Progenitor cell of endocrine pancreas (in vitro differentiated cells): ENCODE measurements at places on chromosomes 5 and 9. TPM values are rescaled to one million over a fixed set of nuclear protein-coding genes. Genes with fewer than 3 reads are reported as not detected.

- peak; percentile 57 for DNase-seq
These were observed 4.2 kb downstream of the DOCK2 start for GRCh38 chr5:169641253-169641652.

GRCh38 chr5:103232393-103232999 lies 26.1 kb upstream of the MACIR start:
- DNase-seq, result no peak

DNA sequence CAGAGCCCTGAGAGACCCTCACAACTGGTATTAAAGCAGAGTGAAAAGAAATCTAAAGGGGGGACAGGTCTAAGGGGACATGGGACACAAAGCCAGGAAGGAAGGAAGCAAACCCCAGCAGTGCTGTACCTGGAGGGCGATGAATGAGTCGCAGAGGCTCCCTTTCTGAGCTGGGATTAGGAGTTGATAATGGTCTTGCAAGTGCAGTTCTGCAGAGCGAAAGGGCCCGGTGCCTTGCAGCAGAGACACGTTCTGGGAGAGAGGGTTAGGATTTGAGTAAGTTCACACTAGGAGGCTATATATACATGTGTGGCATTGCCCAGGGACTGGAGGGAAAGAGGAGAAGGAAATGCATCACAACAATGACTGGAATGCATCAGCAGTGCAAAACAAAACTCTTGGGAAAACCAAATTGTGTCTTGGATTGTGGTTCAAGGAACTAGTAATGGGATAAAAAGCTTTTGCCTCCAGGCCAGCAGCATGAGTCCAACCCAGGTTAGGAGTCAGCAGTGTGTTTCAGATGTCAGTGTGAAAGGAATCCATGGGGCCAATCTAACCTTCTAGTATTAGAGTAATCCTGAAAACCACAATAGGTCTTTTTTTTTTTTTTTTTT lies 38.8 kb upstream of the LIFR start:
- DNase-seq, result no peak

The GPR150 gene
- not detected in 2 replicates for total RNA-seq

GRCh38 chr5:176151281-176151680 lies 86.9 kb upstream of the SIMC1 start:
- no peak for DNase-seq

The IFNB1 gene
- total RNA-seq, result not detected in 2 replicates

The NMUR2 gene
- total RNA-seq, result not detected in 2 replicates

GRCh38 chr5:15334551-15335266 lies 165.3 kb upstream of the FBXL7 start:
- DNase-seq, result no peak

- no peak for DNase-seq
These were observed 370.8 kb upstream of the RIOK2 start for GRCh38 chr5:97553604-97554452.

GRCh38 chr5:57193757-57194413 lies 20.0 kb downstream of the GPBP1 start:
- DNase-seq, result no peak

The SPATA31E1 gene
- total RNA-seq, result not detected in 2 replicates

The CLIC3 gene
- total RNA-seq, result 0.64 TPM in 1 of 2 replicates, not detected in the other

DNA sequence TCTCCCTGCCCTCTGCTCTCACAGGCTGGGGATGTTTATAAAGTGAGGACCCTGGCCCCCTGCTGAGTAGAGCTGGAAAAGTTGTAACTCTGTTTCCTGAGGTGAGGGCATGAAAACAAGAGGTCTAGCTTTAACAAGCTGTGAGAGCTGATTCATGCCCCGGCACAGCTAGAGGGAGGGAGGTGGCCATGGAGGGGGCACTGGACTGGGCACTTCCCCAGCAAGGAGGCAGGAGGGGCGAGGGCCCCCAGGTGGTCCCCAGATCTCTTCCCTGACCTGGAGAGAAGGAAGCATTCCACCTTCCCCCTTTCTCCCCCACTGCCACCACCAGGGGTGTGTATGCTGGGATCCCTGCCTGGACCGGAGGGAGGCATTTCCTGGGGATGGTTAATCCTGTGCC lies at the start of gene MSMP:
Gene MSMP, minus strand, starts transcription at position 13 of the 400 bp plus-strand sequence. CDS start 147 bp downstream, outside the sequence.
- DNase-seq, result no peak

DNA sequence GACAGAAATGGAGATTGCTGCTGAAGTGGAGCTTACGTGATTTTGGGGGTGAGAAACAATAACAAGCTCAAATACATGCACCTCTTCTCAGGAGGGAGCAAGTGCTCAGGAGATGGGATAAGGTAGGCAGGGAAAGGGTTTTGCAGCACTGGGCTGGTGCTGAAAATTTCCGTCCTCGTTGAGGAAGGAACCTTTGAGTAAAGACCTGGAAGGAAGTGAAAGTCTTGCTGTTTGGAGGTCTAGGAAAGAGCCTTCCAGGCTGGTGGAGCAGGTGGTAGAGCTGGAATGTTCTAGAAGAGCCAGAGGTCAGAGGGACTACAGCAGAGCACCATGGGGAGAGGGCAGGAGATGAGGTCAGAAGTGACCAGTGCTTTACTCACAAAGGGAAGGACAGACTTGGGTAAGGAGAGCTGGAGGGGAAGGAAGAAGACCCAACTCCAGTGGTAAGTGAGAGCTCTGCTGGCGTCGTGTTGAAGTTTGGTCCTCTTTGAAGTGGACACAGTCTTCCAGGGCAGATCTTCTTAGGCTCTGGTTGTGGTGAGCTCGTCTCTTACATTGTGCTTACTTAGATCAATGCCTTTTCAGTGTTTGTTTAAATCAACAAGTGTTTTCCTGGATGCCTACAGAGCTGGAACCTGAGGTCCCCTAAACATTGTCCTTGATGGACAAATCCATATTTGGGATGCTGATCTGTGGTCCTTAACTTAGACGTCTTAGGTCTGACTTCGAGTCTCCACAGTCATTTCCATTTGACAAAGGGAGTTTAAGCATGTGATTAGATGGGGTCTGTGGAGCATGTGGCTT lies 21.0 kb downstream of the ANKRD33B start:
- no peak for DNase-seq

The DNAH5 gene
- 1.4 TPM in 2 replicates for total RNA-seq

DNA sequence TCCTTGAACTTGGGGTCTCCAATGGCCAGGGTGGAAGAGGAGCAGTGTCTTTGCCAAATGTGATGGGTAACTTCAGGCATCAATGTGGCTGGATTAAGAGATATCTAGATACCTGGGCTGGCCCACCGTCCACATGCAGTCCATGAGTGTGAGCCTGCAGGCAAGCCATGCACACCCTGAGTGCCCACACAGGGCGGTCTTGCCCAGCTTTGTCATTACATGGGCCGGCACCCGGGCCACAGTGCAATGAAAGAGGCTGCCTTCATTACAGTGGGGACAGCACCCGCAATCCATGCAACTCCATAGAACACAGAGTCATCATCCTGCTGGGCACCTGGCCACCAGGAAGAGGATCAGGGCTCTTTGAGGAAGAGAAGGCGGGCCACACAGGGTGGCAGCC lies 263.8 kb upstream of the IRX1 start:
- DNase-seq, result no peak

The AGXT2 gene
- total RNA-seq, result not detected in 2 replicates

DNA sequence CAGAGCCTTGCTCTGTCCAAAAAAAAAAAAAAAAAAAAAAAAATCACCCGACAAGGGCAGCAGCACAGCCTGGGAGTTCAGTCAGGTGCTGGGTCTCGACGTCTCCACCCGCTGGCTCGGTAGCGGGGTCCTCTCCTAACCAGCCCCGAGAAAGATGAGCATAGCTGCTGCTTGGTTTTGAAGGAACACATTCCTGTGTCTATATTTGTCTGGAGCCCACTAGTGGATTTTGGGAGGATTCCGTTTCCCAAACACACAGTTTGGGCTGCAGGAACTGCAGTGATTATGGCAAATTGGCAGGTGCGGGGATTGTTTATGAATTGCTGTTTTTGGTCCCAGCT lies 1.2 kb downstream of the OTULINL start:
- DNase-seq, result no peak

GRCh38 chr9:38154501-38155421 lies 85.7 kb upstream of the SHB start:
- no peak for DNase-seq

GRCh38 chr5:74954919-74955318 lies 88.7 kb upstream of the FAM169A start:
- DNase-seq, result no peak

- no peak for DNase-seq
These were observed 44.7 kb upstream of the AKNA start for GRCh38 chr9:114432323-114433067.

DNA sequence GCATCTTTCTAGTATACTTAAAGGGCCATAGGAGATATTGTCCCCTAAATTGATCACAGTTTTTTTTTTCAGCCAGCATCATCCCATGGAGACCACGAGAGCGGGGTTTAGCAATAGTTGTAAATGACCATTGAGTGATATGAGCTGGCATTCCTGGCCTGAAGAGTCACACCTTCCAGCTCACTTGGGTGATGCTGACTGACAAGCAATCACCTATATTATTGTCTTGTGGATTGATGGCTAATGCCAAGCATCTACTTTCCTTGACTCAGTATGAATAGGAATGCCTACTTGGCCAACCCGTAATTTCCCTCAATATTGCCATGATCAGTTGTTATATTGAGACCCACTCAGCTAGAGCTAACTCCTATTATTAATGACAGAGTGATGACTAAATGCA lies 70.5 kb downstream of the ADAMTSL1 start:
- no peak for DNase-seq

DNA sequence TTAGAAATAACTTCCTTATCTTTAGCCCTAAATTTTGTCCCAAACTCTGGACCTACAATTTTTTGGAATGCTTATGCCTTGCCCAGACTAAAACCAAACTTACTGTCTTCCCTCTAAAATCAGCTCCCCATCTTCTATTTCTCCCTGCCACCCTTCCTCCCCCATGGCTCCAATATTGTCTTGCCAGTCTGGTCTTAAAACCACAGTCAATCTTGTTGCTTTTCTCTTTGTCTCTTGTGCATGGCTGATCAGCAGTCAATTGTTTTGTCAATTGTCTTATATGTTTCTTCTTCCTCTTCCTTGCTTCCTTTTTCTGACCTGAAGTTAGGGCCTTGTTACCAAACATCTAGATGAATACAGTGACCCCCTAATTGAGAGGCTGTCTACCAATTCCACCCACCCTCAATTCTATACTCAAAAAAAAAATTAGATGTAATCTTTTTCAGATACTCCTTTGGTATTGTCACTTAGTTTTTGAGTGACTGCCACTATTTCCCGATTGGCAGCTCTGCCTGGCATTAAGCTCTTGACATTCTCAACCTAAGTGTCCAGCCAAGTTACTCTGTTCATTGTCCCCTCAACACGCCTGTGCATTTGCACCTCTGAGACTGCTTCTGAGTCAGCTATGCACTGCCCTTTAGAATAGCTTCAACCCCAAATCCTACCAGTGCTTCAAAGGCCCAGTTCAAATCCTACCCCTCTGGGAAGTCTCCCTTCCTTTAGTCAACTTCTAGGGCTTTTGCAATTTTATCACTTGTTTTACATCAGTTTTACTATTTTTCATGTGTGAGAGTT lies 2.5 kb downstream of the PDCD1LG2 start:
- no peak for DNase-seq

The SLC36A3 gene
- not detected in 2 replicates for total RNA-seq

DNA sequence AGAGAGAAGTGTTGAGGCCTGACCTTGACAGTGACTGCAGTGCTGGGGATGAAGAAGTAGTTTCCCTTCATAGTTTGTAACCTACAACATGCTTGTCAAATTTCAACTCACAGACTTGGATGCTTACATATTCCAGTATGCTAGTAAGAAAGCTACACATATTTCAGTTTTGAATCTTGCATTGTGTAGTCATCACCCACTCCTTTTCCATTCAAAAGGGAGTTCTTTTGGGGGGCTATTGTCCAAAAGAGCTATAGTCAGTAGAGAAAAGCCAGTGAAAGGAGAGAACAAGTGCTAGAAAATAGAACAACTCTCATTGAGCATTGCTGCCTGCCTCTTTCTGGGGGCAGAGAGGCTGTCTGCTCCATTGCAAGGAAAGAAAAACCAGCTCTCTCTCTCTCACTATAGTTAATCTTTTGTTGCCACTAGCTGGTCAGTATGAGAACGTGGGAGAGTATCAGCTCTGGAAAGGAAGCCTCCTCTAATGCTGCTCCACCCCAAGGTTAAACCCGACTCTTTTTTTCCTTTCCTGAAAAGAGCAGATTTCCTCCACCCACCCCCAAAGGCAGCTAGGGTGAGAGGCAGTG lies 7.3 kb downstream of the ASTN2 start:
- no peak for DNase-seq

GRCh38 chr5:30908356-30908755 lies 285.1 kb upstream of the CDH6 start:
- no peak for DNase-seq

GRCh38 chr9:134358026-134358661 lies 31.9 kb downstream of the RXRA start:
- no peak for DNase-seq

GRCh38 chr5:154753792-154754191 lies 1.4 kb upstream of the LARP1 start:
- DNase-seq, result no peak

The HAVCR2 gene
- 0.17 and 0.62 TPM in 2 replicates for total RNA-seq

DNA sequence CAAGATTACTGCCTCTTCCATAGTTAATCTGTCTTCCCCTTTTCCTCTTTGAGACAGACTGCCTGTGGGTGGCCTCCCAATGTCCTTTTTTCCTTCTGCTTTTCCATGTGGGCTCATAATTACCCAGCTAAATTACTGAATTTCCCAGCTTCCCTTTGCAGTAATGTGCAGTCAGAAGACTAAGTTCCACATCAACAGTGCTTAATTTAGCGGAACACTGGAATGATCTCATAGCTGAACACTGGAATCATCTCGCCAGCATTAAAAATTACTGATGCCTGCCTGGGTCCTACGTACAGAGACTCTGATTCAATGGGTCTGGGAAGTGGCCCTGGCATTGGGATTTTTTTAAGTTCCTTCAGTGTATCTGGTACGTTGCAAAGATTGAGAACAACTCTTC lies 84.3 kb downstream of the DNAH5 start:
- DNase-seq, result no peak
